Stimulated activated CD4-positive, alpha-beta T cell treated with anti-CD3 and anti-CD28 coated beads, Interleukin-1b, Interleukin-23, amount 100 ng/mL, for 1 hour (primary cell): ENCODE measurements at places on chromosomes 6 and 20.

- DNase-seq = no peak
These were observed 28.8 kb downstream of the FAM8A1 start for GRCh38 chr6:17628873-17629272.

DNA sequence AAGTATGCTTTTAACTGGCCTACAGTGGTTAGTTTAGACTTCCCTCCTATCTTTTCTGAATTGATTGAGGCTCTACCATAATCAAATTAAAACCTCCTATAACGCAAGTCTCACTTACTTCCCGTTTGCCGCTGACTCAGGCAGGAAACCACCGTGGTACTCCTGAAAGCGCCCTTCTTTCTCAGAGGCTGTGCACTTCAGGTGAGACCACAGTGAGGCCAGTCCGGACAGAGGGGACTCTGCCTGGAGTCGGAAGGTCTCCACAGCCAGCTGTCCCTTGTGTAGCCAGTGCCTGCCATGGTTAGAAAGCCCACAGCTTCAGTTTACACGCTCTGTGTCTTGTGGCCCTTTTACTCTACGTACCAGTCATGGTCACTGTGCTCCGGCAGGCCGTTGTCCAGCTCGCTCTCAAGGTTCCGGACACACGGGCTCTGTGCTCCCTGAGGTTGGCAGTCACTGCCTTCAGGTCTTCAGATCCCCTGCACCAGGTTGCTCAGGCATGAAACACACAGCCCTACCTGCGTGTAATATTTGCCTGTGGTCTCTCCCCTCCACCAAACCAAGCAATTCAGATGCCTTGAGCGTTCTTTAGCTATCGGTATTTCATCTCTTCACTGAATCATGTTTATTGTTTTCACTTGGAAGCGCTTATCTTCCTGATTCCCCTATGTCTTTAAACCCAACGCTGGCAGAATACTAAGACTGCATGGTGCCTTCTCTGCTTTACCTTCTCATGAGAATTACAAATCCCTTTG, 178.8 kb downstream of the SMOC2 start:
- DNase-seq = no peak

DNA sequence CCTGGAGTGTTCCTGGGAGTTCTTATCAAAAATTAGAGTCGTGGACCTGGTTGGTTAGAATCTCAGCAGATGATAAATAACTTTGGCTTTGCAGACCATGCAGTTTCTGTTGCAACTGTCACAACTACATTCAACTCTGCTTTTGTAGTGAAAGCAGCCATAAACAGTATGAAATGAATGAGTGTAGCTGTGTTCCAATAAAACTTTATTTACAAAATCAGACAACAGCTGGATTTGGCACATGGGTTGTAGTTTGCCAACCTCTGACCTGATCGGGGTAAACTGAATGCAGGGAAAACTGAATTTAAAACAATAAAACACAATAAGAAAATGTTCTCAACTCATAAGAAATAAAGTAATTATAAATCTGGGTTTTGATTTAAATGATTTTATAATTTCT, 513.8 kb downstream of the CDKAL1 start:
- no peak for DNase-seq

GRCh38 chr6:142966294-142966693, 21.3 kb upstream of the HIVEP2 start:
- no peak for DNase-seq

DNA sequence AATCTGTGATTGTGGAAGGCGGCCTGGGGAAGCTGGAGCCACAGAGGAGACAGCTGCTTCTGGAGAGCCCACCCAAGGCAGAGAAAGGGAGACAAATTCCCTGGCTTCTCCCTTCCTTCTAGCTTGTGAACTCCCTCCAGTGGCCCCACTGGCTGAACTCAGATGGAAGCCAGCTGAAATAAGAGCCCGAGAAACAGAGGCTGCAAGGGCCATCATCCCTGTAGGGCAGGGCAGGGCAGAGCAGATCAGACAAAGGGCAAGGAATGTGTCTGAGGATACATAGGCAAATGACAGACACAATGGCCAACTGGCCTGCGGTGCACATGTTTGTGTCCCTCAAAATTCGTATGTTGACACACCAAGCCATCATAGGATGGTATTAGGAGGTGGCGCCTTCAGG, 25.3 kb downstream of the MDFI start:
- DNase-seq = no peak

GRCh38 chr6:89268776-89269175, 46.3 kb downstream of the GABRR2 start:
- DNase-seq = no peak

DNA sequence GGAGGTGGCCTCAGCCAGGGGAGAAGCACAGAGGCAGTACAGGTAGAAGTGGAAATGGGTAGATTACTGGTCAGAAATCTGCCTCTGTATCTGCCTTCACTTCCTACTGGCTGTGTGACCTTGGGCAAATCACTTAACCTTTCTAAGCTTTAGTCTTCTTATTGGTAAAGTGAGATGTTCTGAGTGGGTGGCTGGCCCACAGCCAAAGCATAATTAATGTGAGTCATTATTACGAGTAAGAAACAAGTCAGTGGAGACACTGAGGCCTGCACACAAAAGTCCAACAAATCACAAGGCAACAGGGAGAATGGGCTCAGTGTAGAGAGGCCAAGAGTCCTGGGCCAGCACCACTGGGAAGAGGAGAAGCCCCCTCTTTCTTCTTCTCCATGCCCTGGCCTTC, 39.1 kb downstream of the NRN1 start:
- DNase-seq = no peak

GRCh38 chr6:13854716-13855250, 40.4 kb upstream of the MCUR1 start:
- no peak for DNase-seq

- no peak for DNase-seq
These were observed 174.6 kb downstream of the GJA10 start for GRCh38 chr6:90068703-90069523.

DNA sequence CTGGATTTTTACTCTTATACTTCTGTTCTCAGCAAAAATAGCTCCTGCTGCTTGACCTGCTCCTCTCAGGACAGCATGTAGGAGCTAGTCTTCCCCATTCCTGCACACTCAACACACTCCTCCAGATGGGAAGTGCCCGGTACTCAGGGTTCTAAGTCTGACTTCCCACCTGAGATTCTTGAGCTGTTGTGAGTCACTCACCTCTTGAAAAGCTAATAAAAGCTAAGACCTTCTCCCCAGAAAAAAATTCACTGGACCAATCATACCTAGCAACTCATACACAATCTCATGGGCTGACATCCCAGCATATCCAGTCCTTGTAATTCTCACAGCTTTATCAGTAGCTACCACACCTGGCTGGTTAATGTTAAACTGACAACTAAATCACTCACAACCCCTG, 53.5 kb downstream of the TRPC4AP start:
- DNase-seq = no peak

DNA sequence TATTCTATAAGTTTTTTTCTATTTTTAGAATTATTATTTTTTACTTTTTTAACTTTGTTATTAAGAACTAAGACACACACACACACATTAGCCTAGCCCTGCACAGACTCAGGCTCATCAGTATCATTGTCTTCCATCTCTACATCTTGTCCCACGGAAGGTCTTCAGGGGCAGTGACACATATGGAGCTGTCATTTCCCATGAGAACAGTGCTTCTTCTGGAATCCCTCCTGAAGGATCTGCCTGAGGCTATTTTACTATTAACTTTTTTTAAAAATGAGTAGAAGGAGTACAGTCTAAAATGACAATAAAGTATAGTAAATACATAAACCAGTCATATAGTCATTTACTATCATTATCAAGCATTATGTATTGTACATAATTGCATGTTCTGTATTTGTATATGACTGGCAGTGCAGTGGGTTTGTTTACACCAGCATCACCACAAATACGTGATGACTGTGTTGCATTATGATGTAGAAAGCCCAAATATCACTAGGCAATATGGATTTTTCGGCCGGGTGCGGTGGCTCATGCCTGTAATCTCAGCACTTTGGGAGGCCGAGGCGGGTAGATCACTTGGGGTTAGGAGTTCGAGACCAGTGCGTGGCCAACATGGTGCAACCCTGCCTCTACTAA, 57.9 kb downstream of the HIVEP1 start:
- DNase-seq = no peak

DNA sequence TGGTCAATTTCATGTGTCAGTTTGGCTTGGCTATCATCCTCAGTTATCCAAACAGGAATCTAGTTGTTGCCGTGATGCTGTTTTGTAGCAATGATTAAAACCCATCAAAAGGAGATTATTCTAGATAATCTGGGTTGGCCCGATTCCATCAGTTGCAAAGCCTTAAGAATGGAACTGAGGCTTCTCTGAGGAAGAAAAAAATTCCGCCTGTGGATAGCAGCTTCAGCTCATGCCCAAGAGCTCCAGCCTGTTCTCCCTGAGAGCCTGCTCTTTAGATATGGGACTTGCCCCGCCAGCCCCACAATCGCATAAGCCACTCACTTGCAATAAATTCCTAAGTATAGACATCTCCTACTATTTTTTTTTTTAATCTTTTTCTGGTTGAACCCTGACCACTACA, 61.5 kb downstream of the SEL1L2 start:
- DNase-seq = no peak

GRCh38 chr6:516213-516612, 124.7 kb downstream of the IRF4 start:
- no peak for DNase-seq

GRCh38 chr6:15864038-15864707, 201.3 kb upstream of the DTNBP1 start:
- DNase-seq = no peak

DNA sequence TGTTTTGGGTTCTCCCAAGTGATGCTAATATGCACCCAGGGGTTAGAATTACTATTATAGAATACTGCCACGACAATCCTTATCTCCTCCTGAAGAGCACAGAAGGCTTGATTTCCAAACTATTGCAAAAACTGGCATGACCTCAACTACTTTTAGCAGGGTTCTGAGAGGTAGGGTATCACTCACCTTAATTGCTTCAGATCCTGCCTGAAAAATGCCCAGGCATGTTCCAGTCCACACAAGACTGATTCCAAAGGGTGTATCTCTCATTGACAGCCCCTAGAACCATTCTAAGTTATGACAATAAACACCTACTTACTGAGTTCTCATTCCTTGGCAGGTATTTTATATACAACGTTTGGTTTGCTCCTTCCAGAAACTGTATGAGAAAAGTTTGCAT, 5.0 kb upstream of the DSE start:
- no peak for DNase-seq

DNA sequence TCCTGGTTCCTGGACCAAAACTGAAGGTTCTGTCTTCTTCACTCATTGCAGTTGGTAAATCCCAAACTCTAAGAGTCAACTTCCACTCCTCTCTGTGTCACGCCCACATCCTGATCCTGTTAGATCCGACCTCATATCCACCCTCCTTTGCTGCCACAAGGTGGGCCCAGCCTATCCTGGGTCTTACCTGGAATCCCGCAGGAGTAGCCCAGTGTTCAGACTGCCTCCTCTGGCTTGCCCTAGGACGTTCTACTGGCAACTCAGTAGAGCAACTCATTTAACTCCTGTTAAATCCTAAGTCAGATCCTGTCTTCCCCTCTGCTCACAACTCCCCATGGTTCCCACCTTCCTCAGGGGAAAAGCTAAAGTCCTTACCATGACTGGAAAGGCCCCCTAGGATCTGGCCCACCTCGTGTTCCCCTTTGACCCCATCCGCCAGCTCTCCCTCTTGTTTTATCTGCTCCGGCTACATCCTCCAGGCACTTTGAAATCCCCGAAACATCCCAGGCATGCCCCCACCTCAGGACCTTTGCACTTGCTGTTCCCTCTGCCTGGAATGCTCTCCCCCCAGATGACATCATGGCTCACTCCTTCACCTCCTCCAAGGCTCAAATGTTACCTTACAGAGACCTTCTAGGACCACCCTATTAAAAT, 43.9 kb downstream of the TFEB start:
- no peak for DNase-seq

- DNase-seq = no peak
These were observed 55.3 kb downstream of the BACH2 start for GRCh38 chr6:90241229-90241880.

DNA sequence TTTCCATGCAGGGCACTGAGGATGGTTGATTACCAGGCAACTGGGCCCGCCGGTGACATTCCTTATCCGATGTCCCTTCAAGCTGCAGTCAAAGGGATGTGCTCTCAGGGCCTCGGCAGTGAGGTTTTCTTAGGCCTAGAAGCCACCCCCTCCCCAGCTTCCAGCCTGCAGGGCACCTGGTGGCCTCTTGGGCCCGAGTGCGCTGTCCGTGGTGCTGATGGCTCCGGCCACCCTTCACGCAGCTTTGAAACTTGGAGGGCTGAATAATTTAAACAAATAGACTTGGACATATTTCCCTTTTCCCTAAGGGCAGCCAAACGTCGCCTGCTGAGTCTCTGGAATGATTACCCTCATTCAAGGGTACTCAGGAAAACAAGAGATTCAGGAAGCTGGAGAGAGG, 8.9 kb upstream of the MLN start:
- DNase-seq = no peak

- no peak for DNase-seq
These were observed 191.7 kb downstream of the FOXC1 start for GRCh38 chr6:1801401-1801800.

DNA sequence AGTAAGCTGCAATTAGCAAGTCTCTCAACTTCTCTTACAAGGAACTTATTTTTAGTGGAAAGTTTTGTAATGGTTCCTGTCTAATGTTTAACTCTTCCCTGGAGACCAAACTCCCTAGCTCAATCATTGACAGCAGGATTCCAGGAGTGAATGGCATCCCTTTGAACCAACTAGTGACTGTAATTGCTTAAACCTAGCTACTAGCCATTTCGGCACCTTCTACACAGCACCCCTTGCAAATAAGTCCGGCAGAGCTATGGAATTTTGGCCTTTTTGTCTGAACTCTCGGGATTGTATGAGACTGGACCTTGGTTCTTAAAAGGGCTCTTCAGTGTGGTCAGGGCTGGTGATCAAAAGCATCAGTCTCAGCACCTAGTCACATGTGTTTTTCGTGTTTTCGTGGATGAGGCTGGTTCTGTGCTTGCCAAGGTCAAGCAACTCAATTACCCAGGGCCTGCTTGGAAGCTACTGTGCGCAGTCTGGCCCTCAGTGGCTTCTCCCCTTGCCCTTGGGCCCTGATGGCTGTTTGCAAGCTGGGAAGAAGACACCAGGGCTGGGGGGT, 135.3 kb upstream of the NEDD9 start:
- DNase-seq = no peak

GRCh38 chr6:33843131-33844121, 39.6 kb upstream of the MLN start:
- DNase-seq = no peak

DNA sequence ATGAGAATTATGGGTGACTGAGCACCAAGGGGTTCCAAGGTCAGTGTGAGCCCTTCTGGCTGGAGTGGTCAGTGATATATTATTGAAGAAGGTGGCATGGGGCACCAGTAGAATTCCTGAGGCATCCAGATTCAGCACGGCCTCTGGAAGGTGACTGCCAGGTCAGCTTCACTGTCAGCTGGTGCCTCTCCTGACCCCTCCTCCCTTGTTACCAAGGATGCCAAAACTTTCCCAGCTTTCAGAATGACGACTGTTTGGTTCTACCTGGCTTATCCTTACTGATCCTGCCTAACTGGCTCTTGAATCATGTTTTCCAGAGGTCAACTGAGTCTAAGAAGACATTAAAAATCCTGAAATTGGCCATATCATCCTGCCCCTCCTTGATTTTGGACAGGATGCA, 189.2 kb upstream of the AGPAT4 start:
- no peak for DNase-seq

- DNase-seq = no peak
These were observed 37.5 kb upstream of the TMEM170B start for GRCh38 chr6:11500008-11500407.
